ENCODE measurements at places on chromosomes 1 and 21.
A peak's percentile ranks its signal among the peaks of the same experiment; 100 is the strongest.

GRCh38 chr1:220770245-220770913, 16.3 kb upstream of the MTARC1 start:
- no peak for DNase-seq

DNA sequence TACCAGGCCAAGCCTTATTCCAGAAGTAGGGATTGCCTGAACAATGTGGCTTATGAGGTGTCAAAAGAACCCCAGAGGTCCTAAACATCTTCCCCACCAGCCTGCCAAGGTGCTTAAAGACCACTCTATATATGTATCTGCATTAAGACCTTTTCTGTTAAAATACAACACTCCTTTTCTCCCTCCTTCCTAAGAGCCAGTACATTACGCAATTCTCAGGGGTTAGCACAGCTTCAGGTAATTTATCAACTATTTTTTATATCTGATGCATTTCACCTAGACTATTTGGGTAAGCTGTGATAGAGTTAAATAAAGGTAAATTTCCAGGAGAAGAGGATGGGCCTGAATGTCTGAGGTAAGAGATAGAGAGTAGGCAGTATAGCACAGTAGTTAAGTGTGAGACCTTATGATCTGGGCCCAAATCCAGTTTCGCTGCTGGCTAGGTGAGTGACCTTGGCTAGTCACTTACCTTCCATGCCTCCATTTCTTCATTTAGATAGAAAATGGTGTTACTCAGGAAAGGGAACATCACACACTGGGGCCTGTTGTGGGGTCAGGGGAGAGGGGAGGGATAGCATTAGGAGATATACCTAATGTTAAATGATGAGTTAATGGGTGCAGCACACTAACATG, 5.1 kb upstream of the CCN1 start:
- DNase-seq: no peak

DNA sequence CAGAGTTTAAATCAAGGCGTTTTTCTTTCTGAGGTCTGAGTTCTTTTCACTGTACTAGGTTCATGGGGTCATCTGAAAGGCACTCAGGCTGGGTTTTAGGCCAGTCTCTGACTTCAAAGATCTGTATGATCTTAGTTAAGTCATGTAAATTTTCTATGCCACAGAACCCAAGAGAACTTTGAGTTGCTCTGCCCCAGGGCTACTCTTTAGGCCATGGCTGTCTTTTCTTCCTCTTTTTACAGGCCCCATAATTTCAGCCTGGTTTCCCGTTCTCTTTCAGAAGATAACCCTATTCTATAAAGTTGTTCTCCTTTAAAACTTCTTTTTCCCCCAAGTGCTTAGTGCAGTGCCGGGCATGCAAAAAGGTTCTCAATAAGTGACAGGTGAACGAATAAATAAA, 26.1 kb downstream of the METTL13 start:
- no peak for DNase-seq

- DNase-seq: no peak
These were observed 66.7 kb downstream of the ITPKB start for GRCh38 chr1:226672339-226672762.

- peak; percentile 81 for DNase-seq
These were observed 126.5 kb downstream of the CRYAA start for GRCh38 chr21:43295066-43295958.

DNA sequence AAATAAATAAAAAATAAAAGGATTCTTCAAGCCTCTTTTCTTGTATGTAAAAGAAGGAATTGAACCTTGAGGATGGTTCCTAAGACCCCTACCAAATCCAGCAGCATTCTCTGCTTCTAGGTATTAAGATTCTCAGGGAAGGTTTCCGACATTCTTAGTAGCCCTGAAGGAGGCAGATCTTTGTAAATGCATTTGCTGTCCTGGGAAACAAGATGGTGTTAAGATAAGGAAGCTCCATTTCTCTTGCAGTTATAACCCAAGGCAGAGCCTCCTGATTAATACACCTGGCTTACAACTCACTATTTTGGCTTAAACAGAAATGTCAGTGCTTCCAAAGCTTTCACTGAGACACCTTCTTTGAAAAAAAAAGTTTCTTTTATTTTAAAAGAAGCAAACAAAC, 393.8 kb downstream of the DISC1 start:
- no peak for DNase-seq
